ENCODE measurements at places on chromosomes 1 and 21.

DNA sequence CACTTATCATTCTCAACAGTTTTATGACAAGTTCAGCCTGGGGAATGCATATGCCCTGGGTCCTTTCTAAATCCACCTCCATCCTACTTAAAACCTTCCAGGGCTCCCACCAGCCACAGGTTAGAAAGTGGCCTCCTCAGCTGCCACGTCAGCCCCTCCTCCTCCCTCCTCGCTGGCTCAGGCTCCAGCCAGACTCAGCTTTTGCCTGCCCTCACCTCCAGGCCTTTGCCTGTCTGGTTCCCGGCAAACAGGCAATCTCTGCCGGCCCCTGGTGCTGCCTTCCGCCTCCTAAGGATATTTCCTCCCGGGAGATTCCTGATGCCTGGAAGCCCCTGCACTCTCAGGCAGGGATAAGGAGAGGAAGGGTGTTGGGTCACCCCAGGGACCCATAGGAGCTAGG, 9.5 kb downstream of the RHBG start:
- DNase-seq, result no peak

- DNase-seq, result no peak
Observed at GRCh38 chr21:29195981-29196669, 65.7 kb downstream of the MAP3K7CL start.

DNA sequence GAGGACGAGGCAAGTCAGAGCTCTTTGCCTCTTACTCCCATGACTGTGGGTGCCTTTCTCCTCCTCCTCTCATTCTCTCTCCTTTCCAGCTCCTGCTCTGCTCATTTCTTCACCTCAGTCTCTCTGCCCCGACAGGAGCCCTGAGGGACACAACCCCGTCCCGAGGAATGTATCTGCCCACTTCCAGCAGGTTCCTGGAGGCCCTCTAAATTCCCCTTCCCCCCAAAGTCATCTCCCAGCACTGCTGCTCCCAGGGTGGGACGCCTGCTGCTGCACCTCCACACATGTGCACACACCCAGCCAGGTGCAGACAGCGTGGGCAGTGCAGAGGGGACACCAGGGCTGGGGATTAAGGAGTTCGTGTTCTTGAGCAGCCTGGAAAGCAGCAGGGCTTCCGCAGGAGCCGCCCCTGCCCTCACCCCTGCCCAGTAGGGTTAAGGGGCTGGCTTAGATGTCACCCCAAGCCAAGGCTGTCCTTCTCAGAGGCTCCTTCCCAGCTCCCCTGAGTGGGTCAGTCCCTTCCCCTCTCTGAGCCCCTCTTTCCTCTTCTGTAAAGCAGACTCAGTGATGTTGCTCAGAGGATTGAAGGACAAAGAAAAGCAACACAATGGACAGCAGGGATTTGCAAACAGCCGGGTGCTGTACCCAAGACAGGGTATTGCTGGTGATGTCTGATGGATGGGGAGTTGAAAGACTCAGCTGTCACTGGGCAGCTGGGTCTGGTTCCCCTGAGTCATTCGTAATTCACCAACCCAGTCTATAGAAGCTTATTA, 346.0 kb downstream of the MATN1 start:
- DNase-seq, result no peak

DNA sequence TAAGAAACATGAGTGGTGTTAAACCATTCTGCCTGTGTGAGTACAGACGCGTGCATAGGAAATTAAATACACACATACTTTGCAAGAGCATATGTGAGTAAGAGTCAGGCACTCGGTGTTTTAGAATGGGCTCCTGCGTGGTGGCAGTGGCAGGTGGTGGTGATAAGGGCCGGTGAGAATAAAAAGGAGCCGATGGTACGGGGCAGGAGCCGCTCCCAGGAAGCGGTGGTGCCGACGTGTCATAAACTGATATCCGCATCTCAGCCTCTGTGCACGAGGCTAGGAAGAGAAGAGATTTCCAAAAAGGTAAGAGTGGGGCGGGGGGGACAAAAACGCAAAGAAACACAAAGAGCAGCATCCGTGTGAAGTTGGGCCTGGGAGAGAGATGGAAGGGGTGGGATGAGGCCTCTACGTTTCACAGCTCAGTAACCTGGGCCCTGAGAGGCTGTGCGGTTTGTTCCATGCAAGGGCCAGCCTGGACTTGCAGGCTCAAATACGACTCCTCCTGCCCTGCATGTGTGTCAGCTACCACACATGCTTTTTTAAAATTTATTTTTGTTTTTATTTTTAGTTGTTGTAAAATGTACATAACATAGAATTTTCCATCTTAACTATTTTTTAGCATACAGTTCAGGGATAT, 127.7 kb upstream of the COL6A1 start:
- DNase-seq, result no peak

DNA sequence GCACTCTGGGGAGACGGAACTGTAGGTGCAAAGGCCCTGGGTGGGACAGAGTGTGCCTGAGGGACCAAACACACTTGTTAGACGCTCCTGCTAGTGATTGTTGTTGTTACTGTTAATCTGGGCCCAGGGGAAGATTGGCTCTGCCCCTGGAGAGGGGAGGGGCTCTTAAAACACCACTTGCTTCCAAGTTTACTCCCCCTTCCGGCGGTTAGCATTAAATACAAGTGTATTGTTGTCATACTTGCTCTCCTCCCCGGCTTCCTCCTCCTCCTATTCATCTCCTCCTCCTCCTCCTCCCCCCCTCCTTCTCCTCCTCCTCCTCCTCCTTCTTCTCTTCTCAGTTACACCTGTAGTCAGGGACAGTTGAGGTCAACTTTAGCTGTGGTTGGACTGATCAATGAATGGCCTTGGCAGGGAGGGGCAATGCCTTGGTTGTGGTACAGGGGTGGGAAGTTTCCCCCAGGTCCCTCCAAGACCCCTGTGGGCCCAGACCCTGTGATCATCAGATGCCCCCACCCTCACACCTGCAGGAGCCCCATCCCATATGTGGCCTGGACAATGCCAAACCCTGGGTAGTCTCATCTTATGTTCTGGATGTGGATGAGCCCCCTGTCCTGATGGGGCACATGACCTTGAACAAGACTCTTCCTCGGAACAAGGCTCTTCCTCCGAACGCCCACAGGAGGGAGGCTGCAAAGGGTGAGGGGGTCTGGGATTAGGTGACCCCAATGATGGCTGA, 217.3 kb downstream of the PTPRU start:
- no peak for DNase-seq

- no peak for DNase-seq
Observed at GRCh38 chr1:191368891-191369654, 789.2 kb upstream of the RGS18 start.

DNA sequence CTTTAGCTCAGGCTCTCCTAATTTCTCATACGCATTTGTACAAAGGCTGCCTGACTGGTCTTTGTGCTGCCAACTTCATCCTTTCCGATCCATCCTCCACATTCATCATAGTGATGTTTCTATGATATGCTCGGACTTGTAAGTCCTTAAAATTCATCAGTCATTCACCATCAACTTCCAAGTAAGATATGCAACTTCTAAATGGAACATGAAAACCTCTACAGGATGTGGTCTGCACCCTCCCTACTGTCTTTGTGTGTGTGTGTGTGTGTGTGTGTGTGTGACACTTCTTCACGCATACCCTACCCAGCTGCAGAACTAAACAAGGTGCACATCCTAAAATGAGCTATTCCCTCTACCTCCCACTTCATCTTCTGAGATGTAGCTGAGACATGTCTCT, 397.9 kb upstream of the NR5A2 start:
- no peak for DNase-seq

- DNase-seq, result no peak
Observed at GRCh38 chr1:190000365-190000872, 477.2 kb downstream of the BRINP3 start.
